Left kidney (tissue), 8 donors: ENCODE measurements at places on chromosomes 4 and X. TPM values are rescaled to one million over a fixed set of nuclear protein-coding genes. Genes with fewer than 3 reads are reported as not detected.

Gene PWWP3B
- 3.3 TPM for polyA plus RNA-seq

Gene PAGE1
- polyA plus RNA-seq = not detected

Gene ARAP2
- polyA plus RNA-seq = 8.7 TPM

GRCh38 chrX:42495139-42495538 is 282.8 kb downstream of the PPP1R2C start:
- DNase-seq = no peak

- DNase-seq = no peak
Measured at GRCh38 chr4:116847616-116848015, 237.8 kb downstream of the TRAM1L1 start.

DNA sequence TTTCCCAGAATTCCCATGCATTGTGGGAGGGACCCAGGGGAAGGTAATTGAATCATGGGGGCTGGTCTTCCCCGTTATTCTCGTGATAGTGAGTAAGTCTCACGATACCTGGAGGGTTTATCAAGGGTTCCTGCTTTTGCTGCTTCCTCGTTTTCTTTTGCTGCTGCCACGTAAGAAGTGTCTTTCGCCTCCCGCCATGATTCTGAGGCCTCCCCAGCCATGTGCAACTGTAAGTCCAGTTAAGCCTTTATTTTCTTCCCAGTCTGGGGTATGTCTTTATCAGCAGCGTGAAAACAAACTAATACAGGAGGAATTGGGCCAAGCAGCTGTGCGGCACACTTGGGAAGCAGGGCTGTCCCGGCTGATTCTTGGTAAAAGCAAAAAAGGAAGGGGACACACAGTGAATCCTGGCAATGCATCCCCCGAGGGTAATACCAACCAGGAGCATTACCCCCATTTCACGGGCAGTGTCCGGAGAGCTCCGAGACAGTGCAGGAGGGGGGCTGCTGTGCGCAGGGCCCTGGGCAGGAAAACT is 185.7 kb downstream of the AFAP1 start:
- no peak for DNase-seq
